ENCODE measurements at places on chromosomes 2 and 18.

DNA sequence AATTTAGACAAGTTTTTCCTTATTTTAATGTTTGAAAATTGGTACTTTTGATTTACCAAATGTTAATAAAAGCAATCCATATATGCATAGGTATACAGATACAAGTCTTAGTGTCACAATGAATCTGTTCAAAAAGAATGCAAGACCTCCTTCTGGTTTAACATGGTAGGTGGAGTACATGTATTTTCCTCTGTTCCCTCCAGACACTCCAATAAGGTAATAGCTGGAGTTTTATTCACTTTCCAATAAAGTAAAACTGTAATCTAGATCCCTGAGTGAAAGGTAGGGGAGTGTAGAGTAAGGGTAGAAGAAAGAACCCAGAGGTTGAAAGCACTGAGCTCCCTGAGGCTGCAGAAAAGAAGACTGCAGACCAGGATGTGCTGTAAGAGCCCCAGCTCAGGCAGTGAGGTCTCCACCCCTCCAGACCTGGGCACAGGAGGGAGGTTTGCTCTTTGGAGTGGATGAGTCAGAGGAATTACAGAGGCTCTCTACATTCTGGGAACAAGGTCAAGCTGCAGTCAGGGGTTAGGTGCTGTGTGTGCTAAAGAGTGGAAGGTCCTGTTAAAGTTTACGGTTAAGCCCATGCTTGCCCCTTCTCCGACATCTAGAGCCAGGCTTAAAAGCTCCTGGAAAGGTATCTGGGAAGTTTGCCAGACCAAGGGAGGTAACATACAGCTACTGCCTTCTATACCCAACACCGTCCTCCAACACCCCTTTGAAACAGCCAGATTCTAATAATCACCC, 27.6 kb upstream of the STAT1 start:
- no peak for DNase-seq

DNA sequence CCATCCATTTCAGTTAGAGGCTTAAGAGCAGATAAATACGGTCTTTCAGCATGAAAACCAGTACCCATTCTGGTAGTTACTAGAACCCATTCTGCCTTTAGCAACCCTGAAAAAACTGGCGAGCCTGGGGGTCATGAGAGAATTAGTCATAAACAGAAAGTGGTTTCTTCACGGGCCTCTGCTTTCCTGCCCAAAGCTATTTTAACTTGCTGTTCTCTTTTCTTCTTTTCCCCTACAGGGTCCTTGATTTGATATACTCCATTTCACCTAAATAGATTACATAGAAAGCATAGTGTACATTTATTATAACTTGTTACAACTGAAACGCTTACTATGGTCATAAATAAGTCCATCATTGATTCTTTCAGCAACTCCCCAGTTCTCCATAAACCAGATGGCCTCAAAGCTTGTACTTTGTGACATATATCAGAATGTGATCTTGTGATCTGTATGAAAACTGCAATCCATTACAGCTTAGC, 48.3 kb downstream of the WDFY1 start:
- no peak for DNase-seq

GRCh38 chr18:32920796-32921787, 148.3 kb upstream of the KLHL14 start:
- DNase-seq, result no peak

- no peak for DNase-seq
Measured at GRCh38 chr2:67888351-67889005, 174.3 kb downstream of the C1D start.

DNA sequence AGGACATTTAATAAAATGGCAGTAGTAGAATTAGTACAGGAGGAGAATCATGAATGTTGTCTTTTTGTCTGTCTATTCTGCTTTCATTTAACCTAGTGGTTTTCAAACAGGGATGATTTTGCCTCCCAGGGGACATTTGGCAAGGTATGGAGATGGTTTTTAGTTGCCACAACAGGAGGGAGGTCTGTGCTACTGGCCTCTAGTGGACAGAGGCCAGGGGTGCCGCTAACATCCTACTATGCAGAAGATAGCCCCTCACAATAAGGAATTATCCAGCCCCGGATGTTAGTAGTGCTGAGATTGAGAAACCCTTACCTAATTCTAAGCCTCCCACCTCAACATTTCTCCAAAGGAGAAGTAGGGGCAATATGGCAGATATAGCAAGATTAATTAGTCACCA, 18.3 kb downstream of the FASTKD2 start:
- no peak for DNase-seq

DNA sequence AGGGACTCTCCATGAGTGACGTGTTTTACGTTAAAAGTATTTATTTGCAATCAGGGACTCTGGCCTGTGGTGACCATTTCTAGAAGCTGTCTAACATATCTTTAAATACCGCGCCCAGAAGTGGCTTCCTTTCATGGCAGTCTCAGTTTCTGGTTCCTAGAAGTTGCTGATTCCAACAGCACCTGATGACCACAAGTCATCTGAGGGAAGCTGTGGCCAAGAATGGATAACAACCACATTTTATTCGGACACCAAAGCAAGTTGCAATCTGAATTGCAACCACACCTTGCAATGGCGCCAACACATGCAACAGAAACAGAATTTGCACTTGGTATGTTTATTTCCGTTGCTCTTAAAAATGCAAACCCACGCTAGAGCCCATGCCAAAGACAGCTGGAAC, 33.1 kb downstream of the MEX3C start:
- DNase-seq, result no peak

GRCh38 chr2:177075254-177075653, 137.3 kb upstream of the HNRNPA3 start:
- DNase-seq, result no peak

DNA sequence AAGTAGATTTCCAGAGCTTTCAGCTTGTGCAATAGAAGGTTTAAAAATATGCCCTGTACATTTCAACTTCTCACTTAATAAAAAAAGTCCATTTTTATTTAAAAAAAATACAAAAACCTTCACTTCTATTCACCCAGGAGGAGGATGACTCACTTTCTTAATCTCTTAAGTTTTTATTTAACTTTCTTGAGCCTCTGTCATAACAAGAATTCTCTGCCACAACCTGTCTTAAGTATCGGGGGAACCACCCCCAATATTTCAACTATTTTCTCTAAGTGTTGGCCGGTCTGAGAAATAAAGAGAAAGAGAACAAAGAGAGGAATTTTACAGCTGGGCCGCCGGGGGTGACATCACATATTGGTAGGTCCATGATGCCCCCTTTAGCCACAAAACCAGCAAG, 58.4 kb downstream of the LRATD1 start:
- DNase-seq, result no peak

- DNase-seq, result no peak
Measured at GRCh38 chr2:237866101-237866621, 6.7 kb downstream of the RAMP1 start.

DNA sequence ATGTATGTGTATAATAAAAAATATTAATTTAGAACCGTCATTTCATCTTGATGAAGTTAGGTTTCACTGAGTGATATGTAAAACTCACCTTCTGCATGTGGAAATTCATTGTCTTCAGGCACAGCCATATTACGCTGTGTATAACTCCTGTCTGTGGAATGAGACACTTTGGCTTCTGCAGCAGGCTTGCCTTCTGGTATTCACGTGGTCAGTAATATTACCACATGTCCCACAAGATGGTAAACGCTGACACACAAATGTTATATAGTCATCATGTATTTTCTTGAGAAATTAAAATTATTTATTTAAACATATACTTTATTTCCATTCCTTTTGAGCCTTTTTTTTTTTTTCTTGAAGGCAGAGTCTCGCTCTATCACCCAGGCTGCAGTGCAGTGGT, 25.1 kb upstream of the AAK1 start:
- DNase-seq, result no peak

GRCh38 chr2:131041402-131042147, 51.7 kb downstream of the FAM168B start:
- no peak for DNase-seq

Data from activated CD4-positive, alpha-beta T cell treated with anti-CD3 and anti-CD28 coated beads for 24 hours (primary cell).